ENCODE measurements at places on chromosomes 11 and 22.

DNA sequence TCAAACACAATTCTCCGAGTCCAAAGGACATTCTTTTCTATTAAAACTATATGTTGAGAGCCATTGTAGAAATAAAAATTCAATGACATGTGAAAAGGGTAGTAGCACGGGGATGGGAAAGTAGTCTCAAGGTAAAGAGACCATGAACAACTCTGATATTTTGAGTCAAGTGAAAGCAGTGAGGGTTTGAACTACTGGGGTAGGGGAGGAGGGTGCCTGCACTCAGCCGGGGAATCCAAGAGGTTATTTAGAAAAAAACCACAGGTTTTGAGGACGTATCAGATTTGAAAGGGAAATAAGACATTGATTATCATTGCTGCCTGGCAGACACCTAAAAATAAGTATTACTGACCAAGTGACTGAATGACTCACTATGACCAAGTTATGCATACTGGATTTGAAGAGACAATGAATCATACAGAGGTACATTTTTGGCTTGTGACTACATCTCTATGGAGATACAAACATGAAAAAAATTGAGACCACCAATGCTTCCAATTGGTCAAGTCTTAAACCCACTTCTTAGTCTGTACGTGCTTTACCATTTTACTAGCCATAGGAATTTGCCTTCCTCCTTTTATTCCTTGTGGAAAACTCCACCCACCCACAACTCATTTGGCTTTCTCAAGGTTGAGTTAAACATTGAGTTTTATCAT, 2.2 kb upstream of the OR52H1 start:
- no peak for DNase-seq

- DNase-seq, result no peak
These were observed 122.5 kb downstream of the SERGEF start for GRCh38 chr11:17890325-17890724.

GRCh38 chr22:48973694-48974041, 854.0 kb downstream of the BRD1 start:
- DNase-seq, result no peak

- DNase-seq, result no peak
These were observed 5.3 kb downstream of the IFITM10 start for GRCh38 chr11:1744891-1745700.

DNA sequence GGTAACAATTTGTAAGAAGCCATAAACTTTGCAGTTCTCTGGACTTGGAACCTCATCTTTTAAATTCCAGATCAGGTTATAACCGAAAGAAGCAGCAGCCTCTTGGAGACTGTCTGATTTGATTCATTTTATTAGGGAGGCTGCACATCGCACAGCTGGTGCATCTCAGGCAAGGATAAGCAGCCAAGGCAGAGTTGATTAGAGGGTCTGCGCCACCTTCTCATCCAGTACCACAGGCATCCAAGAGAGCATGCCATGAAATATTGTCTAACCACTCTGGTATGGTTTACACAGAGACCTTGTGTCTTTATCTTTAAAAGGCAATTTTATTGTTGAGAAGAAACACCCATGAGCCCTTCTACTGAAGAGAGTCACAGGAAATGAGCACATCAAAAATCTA, 16.2 kb upstream of the CWF19L2 start:
- DNase-seq, result no peak

- no peak for DNase-seq
These were observed 4.6 kb upstream of the MICAL3 start for GRCh38 chr22:18028817-18029527.

- DNase-seq, result no peak
These were observed 2.1 kb upstream of the MTFP1 start for GRCh38 chr22:30423301-30423958.

- DNase-seq, result no peak
These were observed 76.1 kb downstream of the BBOX1 start for GRCh38 chr11:27116684-27117083.

GRCh38 chr22:32018056-32018455, 25.0 kb upstream of the SLC5A1 start:
- DNase-seq, result no peak

GRCh38 chr22:19962246-19962908, 20.8 kb upstream of the TXNRD2 start:
- DNase-seq, result no peak

GRCh38 chr22:20574920-20575353, 67.5 kb downstream of the MED15 start:
- no peak for DNase-seq

DNA sequence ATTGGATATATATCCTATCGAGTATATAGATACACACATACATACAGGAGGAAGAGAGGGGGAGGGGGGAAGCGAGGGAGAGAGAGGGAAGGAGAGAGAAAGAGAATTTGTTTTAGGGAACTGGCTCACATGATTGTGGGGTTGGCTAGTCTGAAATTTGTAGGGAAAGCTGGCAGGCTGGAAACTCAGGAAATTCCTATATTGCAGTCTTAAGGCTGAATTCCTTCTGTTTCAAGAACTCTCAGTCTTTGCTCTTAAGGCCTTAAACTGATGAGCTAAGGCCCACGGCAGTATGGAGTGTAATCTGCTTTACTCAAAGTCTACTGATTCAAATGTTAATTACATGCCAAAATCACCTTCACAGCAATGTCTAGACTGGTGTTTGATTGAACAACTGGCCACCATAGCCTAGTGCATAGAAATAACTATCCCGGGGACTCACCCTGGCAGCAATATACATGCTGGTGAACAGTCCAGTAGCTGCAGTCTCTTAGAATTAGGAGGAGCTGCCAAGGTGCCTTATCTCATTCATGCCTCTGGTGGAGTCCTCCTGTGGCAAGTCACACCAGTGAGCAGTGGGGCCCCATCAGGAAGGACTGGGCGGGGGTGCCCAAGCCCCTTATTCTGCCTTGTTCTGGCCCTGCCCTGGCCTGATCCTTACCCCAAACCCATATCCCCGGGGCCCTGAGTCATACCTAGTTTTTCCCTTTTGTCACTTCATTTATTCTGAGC, 59.7 kb upstream of the AMPD3 start:
- DNase-seq, result no peak

Data from activated CD4-positive, CD25-positive, alpha-beta regulatory T cell (primary cell).